ENCODE measurements at places on chromosomes 5 and 9. TPM values are rescaled to one million over a fixed set of nuclear protein-coding genes. Genes with fewer than 3 reads are reported as not detected.

The PCDHGB5 gene
- total RNA-seq = 13.5 TPM

The RBM18 gene
- 19.1 TPM for total RNA-seq

The RNF183 gene
- total RNA-seq = 0.26 TPM

The PCDHB9 gene
- total RNA-seq = 2.4 TPM

The NR5A1 gene
- not detected for total RNA-seq

The TRIM36 gene
- 1.8 TPM for total RNA-seq

The FOXD1 gene
- 0.58 TPM for total RNA-seq

The KIAA0825 gene
- 25.5 TPM for total RNA-seq

The OR1Q1 gene
- not detected for total RNA-seq

The DDX4 gene
- 0.42 TPM for total RNA-seq

The SET gene
- 382 TPM for total RNA-seq

The FCN1 gene
- 1.9 TPM for total RNA-seq

The PPP6C gene
- 19.9 TPM for total RNA-seq

The SPATA31A3 gene
- not detected for total RNA-seq

The SLC36A2 gene
- not detected for total RNA-seq

Data from urinary bladder (tissue), 4 donors.